ENCODE measurements at places on chromosomes 16 and 17.

DNA sequence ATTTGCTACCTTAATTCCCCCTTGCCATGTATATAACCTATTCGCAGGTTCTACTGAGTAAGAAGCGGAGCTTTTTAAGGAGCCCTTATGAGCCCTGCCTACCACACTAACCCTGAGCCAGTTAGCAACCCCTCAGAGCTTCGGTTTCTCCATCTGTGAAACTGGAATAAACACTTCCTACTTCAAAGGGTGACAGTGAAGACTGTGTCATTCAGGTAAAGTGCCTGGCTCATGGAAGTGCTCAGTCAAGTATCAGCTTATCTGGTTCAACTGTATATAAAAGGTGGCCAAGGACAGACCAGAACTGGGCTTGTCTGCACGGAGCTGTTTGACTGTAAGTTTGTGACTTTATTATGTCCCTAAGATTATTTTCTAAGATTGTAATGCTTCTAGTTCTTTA is 31.0 kb downstream of the TXNDC11 start:
- no peaks in the 10 kb centered on the region for H3K4me1 ChIP-seq
- H3K4me3 ChIP-seq = no peak overlapping the region
- no peaks in the 10 kb centered on the region for H3K27me3 ChIP-seq

- no peaks in the 10 kb centered on the region for H3K36me3 ChIP-seq
- H3K4me3 ChIP-seq = no peak overlapping the region
- H3K4me1 ChIP-seq = no peaks in the 10 kb centered on the region
- no peak overlapping the region for H3K27ac ChIP-seq
- no peaks in the 10 kb centered on the region for H3K27me3 ChIP-seq
Observed at GRCh38 chr17:36667922-36668321, 66.5 kb downstream of the MRM1 start.

DNA sequence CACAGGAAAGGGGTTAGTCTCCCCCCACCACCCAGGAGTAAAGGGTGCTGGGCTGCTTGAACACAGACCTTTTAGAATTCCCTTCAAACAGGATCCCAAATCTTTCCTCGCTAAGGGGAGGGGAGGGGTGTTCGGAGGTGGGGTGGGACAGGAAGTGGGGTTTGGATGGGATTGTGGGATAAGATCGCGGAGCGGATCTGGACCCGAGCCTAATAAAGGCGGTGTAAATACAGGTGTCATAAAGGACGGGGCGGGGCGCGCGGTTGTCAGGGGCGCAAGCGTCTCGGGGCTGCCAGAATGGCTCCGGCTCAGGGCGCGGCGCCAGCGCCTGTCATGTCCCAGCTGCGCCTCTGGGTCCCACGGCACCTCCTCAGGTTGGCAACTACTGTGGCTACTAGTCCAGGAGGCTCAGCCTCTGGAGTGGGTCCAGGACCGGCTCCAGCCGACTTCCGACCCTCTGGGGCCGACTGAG is 59.8 kb upstream of the FBXO47 start:
- H3K4me1 ChIP-seq = no peaks in the 10 kb centered on the region
- no peaks in the 10 kb centered on the region for H3K36me3 ChIP-seq
- no peaks in the 10 kb centered on the region for H3K27me3 ChIP-seq
- no peak overlapping the region for H3K27ac ChIP-seq

DNA sequence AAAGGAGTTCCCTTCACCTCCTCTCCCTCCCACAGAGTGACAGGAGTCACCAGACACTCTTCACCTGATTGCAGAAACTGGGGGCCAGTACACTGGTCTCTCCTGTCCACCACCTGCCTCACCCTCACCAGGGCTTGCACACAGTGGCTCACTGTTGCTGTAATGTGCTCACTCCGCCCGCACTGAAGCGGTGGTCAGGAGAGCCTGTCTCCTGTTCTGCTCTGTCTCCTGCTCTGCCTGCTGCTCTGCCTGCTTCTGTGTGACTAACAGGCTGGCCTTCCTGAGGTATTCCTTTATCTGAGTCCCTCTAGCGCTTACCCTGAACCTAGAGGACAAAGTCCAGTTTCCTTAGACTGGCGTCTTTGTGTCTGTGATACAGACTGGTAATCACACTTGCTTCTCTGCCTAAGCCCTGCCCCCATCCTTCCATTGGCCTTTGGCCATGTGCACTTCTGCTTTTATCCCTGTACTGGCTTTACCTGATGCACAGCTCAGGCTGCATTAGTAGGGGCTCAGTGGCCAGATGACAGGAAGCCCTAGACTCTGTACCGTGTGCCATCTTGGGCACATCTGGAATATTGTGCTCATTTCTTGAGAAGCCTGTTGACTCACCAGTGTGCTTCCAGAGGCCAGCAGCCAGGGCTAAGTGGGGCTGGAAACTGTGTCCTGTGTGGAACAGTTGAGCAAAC is 13.3 kb downstream of the PROCA1 start:
- peak overlapping the region; percentile 48 for H3K27ac ChIP-seq
